T-helper 22 cell (primary cell): ENCODE measurements at places on chromosomes 5 and 9.

DNA sequence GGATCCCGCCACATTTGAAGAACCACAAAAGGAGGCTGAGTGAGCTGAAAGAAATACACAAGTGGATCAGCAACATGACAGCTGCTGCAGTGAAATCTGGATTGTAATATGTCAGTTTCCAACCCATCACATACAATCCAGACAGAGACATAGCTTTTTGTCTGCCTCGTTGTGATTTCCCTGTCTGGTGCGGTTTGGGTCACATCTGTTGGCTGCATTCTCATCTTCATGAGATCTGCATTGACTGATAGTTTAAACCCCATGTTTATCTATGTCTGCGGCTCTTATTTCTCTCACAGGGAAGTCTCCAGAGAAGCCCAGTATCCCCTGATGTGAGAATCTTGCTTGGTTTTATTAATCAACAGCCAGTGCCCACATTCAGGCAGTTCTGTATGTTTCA is 403.1 kb upstream of the ZNF608 start:
- no peak for DNase-seq

GRCh38 chr5:163894645-163895044 is 389.2 kb downstream of the MAT2B start:
- DNase-seq: no peak

GRCh38 chr9:38226491-38226951 is 157.5 kb upstream of the SHB start:
- DNase-seq: no peak

DNA sequence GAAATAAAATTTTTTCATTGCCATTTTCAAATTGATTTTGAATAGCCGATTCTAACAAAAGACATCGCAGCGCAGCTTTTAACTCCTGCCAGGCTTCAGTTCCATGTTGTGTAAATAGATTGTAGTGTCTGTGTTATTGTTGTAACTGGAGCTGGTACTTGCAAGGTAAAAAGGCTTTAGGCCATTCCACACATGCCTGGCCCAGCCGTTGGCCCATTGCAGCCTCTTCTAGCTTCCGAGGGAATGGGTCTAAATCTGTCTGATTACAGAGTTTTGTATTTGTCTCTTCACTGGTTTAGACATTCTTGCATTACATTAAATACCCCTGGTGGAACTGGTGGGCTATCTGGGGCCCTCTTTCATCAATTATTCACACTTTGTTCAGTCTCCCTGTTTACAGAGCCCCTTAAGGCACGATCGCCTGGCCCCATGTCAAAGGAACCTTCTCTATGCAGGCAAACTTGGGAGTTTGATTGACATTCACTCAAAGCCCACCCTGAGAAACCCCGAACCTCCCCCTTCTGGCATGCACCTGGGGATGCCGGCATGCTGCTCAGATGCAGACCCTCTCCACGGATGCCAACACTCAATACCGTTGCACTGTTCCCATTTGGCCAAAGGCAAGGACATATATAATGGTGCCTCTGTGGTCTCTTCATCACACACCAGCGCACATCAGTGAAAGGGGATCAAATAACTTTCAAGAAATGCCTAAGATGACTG is 281.7 kb upstream of the IRX2 start:
- no peak for DNase-seq

DNA sequence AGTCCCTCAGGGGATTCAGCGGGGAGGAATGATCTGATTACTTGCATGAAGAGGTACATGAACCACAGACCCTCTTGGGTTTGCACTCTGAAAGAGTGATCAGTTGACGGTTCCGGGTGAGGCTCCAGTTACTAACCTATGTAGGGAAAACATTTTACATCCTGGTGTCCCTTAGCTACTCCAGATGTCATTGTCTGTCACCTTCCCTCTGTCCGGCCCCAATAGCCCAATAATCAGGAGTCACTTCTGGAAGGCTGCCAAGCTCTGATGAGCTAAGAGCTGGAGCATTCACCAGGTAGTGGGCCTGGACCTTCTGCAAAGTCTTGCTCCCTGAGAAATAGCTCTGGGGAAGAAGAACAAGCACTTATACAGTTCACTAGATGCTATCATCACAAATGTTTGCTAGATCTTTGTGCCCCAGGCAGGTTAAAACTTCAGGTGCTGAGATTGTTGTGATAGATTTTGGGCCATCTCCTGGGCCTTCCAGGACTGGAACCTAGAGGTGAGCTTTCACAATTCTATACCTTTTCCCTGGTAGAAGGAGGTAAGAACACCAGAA is 64.5 kb downstream of the ENTREP1 start:
- DNase-seq: no peak

GRCh38 chr9:27090231-27090630 is 18.8 kb upstream of the TEK start:
- DNase-seq: no peak

DNA sequence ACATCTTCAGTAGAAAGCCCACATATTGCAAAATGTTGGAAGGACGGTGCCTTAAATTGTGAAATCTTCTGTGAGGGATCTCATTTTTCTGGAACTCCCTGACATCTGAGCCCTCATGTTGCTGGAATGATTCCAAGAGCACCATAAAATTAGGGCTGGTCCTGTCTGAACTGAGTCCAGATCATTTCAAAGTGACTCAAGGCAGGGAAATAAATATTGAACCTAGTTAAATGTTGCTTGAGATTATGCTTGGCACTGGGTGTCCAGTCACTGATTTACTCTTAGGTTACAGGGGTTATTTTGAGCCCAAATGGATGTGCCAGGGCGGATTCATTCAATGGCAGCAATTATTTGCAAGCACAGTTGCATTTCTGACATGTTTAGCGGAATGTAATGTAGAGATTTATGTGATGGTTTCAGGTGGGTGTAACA is 437.0 kb downstream of the PIK3R1 start:
- no peak for DNase-seq

GRCh38 chr9:7783635-7784063 is 15.9 kb downstream of the DMAC1 start:
- DNase-seq: no peak

DNA sequence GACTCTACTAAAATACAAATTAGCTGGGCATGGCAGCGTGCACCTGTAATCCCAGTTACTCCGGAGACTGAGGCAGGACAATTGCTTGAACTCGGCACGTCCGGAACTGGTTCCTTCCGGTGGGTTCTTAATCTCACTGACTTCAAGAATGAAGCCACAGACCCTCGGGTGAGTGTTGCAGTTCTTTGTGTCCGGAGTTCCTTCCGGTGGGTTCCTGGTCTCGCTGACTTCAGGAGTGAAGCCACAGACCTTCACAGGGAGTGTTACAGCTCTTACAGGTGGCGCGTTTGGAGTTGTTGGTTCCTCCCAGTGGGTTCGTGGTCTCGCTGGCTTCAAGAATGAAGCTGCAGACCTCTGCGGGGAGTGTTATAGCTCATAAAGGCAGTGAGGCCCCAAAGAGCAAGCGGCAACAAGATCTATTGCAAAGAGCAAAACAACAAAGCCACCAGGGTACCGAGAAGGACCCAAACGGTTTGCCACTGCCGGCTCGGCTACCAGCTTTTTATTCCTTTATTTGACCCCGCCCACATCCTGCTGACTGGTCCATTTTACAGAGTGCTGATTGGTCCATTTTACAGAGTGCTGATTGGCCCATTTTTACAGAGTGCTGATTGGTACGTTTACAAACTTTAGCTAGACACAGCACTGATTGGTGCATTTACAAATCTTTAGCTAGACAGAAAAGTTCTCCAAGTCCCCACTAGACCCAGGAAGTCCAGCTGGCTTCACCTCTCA is 28.6 kb upstream of the SLC6A19 start:
- DNase-seq: no peak

GRCh38 chr9:79111653-79112052 is 460.1 kb upstream of the TLE4 start:
- DNase-seq: no peak

DNA sequence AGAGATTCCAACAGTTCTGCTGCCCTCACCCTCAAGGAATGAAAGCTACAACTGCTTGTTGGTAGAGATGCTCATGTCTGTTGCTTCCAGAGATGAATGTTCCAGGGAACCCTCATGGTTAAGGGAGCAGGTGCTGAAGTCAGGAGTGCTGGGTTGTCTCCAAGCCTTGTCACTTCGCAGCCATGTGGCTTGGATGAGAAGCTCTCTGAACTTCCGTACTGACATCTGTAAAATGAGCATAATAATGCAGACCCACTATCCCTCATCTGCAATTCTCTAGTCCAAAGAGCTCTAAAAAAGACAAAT is 133.3 kb upstream of the ADRA1B start:
- DNase-seq: no peak

DNA sequence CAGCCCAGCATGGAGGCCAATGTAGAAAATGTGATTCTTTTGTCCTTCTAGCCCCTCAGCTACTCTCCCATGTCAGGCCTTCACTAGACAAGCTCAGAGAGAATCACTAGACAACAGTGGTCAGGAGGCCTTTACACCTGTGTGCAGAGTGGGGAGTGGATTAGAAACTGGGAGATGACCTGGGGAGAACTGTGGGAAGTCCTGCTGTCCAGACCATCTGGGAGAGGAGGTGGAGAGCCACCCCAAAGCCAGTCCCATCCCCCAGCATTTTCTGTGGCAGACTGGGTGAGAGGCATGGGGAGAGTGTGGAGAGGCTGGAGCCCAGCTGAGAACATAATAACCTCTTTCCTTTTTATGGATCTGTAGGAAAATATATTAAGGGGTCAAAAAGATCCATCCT is 452.0 kb upstream of the DMAC1 start:
- DNase-seq: no peak

GRCh38 chr5:148312153-148312552 is at the start of gene SPINK7:
Gene SPINK7 (plus strand): TSS chr5:148312423. CDS start chr5:148312484, 61 bp downstream.
- DNase-seq: no peak

DNA sequence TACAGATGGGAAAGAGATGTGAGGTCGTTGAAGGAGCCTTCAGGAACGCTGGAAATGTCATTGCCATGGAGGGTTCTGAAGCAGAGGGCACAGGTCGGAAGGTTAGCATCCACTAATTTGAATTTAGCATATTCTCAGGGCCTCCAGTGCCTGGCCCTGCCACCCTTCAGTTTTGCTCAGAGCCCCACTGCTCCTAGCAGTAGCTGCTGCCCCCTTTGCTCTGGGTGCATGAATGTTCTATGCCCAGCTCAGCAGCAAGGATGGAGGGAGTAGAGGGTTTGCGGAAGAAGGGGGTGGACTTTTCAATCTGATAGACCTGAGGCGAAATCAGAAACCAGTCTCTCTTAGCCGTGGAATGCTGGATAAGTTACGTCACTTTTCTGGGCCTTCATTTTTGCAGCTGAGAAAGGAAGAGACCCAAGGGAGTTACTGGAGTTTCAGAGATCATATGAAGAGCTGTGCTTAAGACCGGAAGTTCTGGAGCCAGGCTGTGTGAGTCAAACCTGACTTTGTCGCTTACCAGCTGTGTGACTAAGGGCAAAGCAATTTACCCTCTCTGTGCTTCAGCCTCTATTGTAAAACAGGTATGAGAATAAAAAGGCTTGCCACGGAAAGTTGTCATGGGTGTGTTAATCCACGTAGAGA is 133.2 kb upstream of the PANK3 start:
- no peak for DNase-seq

DNA sequence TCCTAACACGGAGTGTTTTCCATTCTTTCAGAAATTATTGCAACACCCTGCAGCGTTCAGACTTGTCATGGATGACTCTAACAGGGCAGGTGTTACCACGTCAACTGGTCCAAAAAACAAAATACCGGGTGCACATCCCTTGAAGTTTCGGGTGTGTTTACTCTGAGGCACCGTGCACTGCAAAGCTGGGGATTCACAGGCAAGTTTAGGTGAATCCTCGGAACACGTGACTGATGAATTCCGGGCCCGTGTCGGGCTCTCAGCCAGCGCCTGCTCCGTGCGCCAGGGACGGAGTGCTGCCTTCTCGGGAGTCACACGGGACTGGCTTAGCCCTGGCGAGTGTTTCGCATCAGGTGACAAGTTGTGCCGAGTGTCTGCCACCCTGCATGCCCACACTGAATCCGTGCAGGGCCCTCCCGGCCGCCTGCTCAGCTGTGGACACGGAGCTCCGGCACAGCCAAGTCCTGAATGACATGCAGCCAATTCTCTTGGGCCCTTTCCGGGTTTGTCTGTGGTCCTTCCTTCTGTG is 66.0 kb upstream of the IRX4 start:
- no peak for DNase-seq

DNA sequence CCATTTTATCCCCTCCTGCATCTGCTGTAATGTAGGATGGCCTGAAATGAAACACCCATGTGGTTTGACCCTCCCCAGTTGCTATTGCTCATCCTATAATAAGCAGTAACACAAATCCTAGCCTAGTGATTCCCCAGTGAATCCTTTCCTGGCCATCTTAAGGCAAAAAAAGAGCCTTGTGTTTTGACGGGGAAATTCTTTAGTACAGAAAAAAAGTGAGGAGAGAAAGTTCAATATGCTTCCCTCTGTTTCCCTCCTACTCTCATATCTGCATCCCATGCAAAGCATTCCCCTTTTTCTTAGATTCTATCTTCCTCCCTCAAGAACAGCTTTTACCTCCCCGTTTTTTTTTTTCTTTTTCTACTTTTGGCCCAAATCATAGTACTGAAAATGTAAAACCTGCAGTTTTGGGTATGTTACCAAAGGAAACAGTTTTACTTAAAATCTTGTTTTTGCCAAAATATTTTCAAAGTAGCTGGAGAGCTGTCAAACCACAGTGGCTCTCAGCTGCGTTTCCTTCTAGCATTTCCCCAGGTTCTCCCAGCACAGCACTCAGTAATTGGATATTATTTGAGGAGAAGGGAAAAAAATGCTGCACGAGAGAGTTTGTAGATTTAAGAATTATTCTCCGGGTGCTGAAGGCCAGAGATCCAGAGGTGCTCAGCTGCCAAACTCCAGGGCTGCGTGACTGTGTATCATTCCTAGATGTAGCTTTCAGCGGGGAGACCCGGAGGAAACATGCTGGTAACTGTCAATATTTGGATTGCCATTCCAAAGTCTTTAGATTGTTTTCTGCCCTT is 321.4 kb downstream of the NPR3 start:
- no peak for DNase-seq

DNA sequence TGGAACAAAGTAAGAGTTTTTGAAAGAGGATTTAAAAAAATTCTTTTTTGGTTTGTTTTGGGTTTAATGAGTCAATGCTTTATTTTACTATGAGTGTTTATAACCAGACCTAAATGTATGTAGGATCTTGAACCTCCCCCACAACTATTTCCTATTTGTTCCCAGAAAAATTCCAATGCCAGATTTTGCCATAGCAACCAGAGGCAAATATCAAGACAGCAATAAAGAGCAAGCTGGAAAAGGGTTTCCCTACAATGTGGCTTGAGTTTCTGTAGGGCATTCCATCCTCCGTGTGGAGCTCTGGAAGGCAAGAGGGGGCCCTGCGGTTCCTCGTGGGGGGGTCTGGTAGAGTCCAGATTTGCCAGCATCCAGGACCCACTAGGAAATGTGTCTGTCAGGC is 27.8 kb upstream of the GDNF start:
- DNase-seq: no peak

DNA sequence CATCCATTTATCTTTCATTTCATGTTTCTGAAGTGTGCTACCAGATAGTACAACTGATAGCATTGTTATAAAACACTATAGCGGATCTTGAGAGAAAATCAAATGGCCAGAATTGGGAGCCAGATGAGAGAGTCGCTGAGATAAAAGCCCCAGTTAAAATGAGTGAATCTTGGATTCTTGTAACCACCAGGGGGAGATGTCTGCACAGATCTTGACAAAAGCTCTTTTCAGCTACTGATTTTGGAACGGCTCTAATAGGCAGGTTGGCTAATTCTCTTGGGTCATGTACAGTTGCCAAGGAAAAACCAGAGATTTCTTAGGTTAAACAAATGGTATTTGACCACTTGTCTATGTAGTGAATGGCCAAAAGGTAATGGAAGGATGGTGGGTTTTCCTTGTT is 21.7 kb downstream of the F2RL2 start:
- no peak for DNase-seq
